ENCODE measurements at places on chromosomes 3 and 15.

DNA sequence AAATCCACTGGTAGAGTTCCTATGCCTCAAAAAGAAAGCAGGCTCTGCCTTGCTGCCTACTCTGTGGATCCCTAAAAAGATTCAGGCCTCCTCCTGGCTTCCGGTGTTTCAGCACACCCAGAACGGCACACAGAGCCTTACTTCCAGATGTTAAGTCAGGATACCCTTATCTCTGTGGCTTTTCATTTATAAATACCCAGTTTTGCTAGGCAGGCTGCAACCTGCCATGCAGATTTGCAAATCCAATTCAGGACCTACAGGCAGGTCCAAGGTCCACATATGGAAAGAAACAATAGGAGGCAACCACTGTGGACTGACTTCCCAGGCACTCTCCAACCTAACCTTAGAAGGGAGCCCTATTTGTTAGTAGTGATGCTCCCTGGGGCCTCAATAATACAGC, 30.7 kb downstream of the EFL1 start:
- no peak for DNase-seq

DNA sequence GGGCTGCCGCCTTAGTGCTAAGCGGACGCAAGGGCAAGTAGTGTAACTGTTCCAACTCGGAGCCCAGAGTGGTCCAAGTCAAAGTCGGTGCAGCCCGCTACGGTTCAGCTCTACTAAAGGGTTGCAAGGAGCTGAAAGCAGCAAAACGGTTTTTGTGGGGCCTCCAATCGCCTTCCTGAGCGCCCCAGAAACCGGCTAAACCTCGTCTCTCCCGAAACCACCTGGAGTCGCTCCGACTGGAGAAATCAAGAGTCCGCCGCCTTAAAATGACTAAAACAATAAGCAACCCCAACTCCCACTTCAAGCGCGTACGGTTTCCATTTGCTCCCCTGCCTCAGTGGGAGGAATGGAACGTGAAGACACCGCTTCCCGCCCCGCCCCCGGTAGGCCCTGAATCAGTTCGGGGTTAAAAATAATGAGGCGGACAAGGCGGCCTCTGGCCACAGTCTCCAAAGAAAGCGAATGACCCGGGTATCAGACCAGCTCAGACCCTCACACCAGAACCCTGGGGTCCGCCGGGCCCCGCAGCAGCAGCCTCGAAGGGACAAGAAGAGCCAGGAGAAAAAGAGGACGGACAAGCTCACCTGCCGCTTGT, 401 bp downstream of the SEC11A start:
- no peak for DNase-seq

DNA sequence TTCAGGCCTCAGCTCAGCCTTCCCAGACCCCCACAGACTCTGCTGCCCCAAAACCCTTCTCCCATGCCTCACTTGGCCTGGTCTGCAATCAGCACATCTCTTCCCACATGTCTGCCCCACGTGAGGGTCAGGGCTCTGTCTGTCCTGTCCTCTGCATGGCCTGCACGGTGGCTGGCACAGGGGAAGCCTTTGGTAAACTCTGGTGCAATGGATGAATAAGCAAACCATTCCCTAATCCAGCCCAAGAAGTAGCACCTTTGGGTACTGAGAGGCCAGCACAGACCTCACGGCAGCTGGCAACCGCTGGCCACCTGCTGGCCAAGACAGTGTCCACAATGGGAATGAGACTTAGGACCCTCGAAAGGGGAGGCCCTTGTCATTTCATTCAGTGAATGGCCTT, 27.7 kb downstream of the ABTB1 start:
- no peak for DNase-seq

- no peak for DNase-seq
Observed at GRCh38 chr15:80946576-80946975, 43.0 kb downstream of the MESD start.

GRCh38 chr3:69560818-69561217, 174.9 kb upstream of the FRMD4B start:
- DNase-seq, result no peak

- no peak for DNase-seq
Observed at GRCh38 chr3:58107597-58107996, 99.4 kb downstream of the FLNB start.

- no peak for DNase-seq
Observed at GRCh38 chr15:66692391-66692790, 9.6 kb upstream of the SMAD6 start.

GRCh38 chr3:182787302-182788036, 5.8 kb upstream of the ATP11B start:
- no peak for DNase-seq

DNA sequence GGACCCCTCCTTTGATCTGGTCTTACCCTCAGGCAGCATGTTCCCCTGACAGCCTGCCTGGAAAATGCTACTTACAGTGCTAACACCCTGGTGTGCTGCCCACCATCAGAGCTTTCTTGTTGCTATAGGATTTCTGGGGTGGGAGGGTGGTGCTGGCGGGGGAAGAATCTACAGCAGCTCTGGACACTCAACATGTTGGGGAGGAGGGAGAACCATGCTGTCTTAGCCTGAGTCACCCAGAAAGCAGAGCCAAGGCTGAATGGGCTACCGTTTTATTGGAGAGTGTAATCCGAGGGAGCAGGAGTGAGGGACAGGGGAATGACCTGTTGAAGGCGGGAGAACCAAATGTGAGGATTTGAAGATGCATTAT, 45.6 kb downstream of the MFSD1 start:
- DNase-seq, result no peak

DNA sequence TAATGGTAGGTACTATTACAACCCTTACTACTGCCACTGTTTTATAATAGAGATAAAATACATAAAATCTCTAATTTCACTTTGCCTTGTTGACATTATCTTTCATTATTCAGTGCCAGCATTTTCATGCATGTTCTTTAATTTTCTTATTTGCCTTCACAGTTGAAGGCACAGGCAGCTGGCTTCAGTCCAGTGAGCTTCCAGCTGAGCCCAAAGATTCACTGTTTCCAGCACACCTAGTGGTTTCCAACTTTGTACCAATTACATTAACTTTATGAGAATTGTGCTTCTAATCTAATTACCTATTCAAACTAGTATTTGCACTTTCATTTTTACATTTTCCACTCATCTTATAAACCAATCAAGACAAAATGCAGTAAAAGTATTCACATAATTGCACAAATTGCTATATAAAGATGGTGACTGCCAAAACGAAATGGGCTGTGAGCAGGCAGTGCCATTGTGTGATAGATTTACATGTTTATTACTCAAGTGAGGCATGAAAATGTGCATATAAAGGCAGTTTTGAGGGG, 228.3 kb downstream of the MFSD1 start:
- no peak for DNase-seq
